ENCODE measurements at places on chromosomes 7 and 10.

DNA sequence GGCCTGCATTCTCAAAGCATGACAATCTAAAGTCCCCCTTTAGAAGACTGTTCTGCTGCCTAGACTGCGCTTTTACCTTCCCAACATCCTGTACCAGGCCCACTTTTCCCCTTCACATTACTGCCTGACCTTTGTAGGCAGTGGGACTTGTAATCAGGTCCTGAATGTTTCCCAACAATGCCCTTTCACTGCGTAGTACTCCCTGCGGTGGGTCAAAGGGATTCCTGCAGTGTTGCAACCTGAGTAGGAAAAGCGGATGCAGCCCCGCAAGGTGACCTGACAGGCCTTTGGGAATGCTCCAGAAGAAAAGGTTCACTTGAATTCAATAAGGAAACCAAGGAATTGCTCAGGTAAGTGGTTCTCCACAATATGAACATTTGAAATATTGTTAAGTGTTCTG lies 4.9 kb upstream of the TCAF1 start:
- DNase-seq = no peak

DNA sequence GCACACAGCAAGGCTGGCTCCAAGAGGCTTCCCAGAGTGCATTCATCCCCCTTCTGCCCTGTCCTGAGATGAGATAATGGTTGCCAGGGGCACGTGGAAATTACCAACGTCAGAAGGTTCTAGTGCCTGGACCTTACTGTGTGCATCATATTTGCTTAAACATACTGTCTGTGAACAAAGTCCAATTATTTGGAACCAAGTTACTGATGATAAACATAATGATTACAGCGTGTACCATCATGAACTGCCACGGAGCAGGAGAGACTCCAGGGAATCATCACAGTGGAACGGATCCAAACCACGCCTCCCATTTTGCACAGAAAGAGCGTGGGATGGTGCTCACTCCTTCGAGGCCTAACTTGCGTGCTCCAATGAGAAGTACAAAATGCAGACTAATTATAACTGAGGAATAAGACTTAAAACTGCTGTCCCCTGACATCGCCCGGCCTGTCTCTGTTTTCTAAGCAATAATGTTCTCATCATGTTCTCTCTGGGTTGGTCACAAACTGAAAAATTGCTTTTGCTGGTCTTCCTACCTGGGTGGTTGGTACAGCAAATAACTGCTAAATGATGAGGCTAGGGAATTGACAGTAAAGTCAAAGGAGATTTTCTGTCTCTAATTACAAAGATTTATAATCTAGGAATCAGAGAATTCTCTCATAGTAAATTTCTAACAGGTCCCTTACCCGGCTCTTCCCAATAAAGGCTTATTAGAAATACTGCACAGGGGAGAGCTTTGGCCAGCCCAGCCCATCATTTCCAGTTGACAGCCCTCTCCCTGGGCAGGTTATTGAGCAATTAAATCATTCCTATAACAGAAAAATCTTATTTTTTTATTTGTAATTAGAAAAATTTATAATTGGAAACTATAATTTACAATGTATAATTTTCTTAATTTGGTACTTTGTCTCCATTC lies 182.2 kb downstream of the CAMK1D start:
- DNase-seq = no peak

DNA sequence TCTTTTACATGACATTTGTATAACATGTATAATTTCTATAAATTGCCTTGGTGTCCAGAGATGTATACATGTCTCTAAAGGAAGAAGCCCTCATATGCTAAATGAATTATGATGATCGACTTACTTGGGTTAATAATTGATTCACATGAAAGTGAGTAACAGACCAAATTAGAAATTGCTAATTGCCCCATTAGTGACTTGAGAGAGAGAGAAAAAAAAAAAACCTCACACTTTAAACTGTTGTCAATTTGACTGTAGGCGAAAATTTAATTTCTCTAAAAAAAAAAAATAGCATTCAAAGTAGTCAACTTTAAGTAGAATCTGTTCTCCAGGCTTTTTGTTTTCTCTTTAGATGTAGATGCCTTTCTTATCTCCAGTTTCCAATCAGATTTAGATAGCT lies 383.3 kb downstream of the SH2D4B start:
- no peak for DNase-seq

DNA sequence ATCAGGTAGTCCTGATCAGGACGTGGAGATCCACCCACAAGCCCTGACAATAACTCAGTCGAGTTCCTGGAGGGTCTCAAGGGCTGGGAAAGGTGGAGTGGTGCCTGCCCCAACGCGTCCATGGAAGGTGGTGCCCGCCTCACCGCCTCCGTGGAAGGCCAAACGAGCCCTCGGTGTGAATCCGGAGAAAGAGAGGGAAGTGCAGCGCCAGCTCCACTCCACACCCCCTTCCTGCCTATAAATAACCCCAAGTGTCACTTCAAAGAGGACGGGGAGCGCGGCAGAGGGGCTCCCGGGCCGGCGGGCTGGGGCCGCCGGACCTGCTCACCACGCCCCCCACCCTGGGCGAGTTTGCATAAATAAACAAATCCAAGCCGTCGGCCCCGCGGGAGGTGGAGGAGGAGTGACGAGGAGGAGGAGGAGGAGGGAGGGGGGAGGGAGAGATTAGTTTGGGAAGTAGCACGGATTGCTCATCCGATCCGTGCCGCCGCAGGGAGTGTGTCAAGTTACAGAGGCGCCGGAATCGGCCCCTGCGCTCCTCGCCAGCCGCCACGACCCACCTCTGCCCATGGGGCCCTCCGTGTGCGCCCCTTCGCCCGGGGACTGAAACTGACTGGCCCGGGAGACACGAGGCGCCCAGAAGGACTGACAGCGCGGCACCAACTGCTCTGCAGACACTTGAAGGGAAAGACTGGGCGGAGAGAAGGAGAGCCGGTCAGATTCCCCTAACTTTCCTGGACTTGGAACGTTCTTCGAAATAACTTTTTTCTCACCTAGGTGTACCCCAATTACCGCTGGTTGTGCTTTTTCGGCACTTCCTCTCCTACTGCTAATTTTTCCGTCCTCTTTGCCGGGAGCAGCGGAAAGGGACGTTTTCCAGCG lies at the start of gene COL13A1:
TSS of gene COL13A1 (plus strand) at position 473 of the 882 bp plus-strand sequence. CDS start 518 bp downstream, outside the sequence.
- peak; percentile 77 for DNase-seq

GRCh38 chr7:51237446-51238133 lies 79.0 kb downstream of the COBL start:
- no peak for DNase-seq

DNA sequence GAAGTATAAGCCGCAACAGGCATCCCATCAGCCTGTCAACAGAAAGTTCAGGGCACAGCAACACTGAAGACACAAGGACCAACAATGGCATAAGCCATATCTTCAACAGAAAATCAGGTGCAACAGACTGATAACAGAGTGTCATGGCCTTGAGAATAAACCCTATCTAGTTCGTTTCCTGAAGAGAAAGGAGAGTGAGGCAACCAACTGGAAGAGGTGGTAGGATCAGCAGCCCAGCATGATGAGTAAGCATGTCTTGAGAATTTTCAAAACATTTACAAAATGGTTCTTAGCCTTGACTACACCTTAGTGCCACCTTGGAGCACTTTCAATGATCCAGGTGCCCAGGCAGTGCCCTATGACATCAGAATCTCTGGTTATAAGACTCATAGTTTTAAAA lies 290.2 kb upstream of the SEMA3C start:
- no peak for DNase-seq

DNA sequence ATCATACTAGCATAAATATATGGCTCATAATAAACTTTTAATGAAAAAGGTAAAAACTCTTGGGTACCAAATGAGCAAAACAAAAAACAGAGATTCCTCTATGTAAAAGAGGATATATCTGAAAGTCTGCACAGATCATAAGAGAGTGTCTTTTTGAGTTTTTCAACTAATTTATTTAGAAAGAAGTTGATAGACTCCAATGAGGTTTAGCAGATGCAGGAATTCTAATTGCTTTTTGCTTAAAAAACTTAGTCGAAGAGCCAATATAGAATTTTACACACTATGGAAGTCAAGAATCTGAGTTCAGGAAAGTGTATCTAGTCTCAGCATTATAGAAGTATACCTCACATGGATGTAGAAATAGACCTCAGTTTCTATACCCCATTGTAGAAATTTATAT lies 3.4 kb upstream of the MLLT10 start:
- DNase-seq = no peak

DNA sequence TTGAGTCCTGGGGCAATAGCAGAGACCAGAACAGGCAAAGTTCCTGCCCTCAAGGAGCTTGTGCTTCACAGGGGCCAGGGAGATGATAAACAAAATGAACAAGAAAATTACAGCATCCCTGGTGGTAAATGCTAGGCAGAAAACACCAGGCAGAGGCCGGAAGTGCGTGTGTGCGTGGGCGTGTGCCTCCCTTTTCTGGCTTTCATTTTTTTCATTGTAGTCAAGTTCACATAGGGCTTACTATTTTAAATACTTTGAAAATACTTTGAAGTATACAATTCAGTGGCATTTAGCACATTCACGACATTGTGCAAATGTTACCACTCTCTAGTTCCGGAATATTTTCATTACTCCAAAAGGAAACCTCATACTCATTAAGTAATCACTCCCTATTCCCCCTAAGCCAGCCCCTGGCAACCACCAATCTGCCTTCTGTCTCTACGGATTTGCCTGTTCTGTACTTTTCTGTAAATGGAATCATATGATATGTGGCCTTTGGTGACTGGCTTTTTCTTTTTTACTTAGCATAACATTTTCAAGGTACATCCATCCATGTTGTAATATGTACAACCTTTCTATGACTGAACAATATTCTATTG lies 88.1 kb upstream of the PDCD4 start:
- DNase-seq = no peak

- no peak for DNase-seq
These were observed 499.6 kb downstream of the MAGI2 start for GRCh38 chr7:78953726-78954363.

- no peak for DNase-seq
These were observed 74.3 kb downstream of the RNLS start for GRCh38 chr10:88508796-88509195.
